ENCODE measurements at places on chromosomes 12 and 14. TPM values are rescaled to one million over a fixed set of nuclear protein-coding genes. Genes with fewer than 3 reads are reported as not detected.

DNA sequence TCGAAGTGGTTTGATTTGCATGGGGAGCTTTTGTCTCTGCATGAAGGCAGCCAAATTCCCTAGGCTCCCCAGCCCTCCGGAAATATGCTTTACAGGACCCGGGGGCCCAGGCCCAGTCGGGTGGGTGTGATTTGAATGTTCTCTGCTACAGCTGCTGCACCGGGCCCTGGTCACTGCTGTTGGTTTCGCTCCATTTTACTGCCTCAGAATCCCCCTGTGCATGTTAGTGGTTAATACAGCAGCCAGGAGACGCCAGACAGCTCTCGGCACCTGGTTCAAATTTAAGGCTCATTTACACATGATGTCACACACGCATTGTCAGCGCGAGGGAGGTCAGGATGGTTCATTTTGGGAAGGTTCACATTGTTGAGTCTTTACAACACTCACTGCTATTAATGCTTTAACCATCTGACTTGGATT is 99.6 kb downstream of the SLC38A6 start:
- no peak for DNase-seq
- H3K36me3 ChIP-seq, result peaks cover 9% of the 10 kb centered on the region
- H3K4me3 ChIP-seq, result no peak overlapping the region
- no peaks in the 10 kb centered on the region for H3K27me3 ChIP-seq

DNA sequence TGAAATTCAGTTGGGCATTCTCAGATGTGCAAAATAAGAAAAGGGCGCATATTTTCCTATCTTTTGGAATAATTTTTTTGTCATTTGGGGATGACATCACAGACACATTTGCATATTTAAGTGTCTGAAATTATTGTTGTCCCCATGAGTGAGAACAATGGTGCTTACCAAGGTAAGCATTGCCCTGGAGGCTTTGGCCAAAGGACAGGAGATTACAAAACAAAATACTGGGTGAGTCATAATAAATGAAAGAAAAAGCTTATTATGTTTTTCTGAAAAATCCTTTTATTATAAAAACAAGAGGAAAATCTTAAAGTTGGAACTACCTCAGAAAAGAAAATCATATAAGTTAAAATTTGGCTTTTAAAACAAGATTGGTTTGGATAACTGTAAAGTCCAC is 254.9 kb downstream of the BTG1 start:
- DNase-seq, result no peak
- H3K4me3 ChIP-seq, result no peak overlapping the region
- no peaks in the 10 kb centered on the region for H3K4me1 ChIP-seq
- no peaks in the 10 kb centered on the region for H3K27me3 ChIP-seq

CACNA2D4 gene
- 20.8 TPM for total RNA-seq

DNA sequence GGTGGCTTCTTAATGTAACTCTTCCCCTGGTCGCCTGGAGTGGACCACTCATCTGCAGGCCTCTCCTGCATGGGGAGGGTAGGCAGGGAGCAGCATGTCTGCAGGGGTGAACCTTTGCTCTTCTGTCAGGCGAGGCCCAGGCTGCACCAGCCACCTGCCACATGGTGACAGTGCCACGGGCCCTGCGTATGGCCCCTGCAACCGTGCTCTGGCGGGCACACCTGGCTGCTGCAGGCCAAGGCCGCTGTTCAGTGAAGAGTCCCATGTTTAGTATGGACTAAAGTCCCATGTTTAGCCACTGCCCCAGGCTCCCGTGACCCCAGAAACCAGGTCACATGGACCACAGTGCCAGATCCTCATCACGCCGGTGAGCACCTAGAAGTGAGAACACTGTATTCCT is 187.0 kb downstream of the ADGRD1 start:
- H3K36me3 ChIP-seq, result no peaks in the 10 kb centered on the region
- no peak overlapping the region for H3K4me3 ChIP-seq
- no peak for DNase-seq
- H3K4me1 ChIP-seq, result no peaks in the 10 kb centered on the region

GRIN2B gene
- not detected for total RNA-seq

VTI1B gene
- 77.3 TPM for total RNA-seq

- peak overlapping the region; percentile 94 for H3K4me3 ChIP-seq
- H3K27ac ChIP-seq, result peak overlapping the region; percentile 96
- peaks cover 32% of the 10 kb centered on the region for H3K36me3 ChIP-seq
- H3K27me3 ChIP-seq, result no peaks in the 10 kb centered on the region
- DNase-seq, result no peak
Measured at GRCh38 chr14:60093080-60093479, 1.4 kb downstream of the PCNX4 start.

GRCh38 chr12:122602456-122602855 is 75.4 kb downstream of the KNTC1 start:
- H3K36me3 ChIP-seq, result peaks cover 54% of the 10 kb centered on the region
- no peak overlapping the region for H3K4me3 ChIP-seq
- H3K4me1 ChIP-seq, result no peaks in the 10 kb centered on the region
- DNase-seq, result no peak
- H3K27me3 ChIP-seq, result no peaks in the 10 kb centered on the region

DNA sequence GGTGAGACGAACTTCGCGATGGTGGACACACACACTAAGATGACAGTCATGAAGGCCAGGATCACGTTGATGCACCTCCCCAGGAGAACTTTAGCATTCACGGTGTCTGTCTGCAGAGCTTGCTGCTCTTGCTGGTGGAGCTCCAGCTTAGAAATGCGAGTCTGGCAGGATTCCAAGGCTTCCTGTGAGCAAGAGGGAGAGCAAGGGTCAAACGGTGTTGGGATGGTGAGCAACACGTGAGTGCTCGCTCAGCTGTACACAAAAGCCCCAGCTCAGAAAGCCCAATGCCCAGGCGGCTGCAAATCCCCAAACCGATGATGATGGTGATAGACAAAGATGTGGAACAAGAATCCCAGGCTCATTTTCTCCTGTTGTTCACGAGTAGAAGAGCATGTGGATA is 78.8 kb downstream of the TMCC3 start:
- H3K27me3 ChIP-seq, result peaks cover 23% of the 10 kb centered on the region
- H3K4me1 ChIP-seq, result no peaks in the 10 kb centered on the region
- H3K4me3 ChIP-seq, result no peak overlapping the region
- H3K27ac ChIP-seq, result no peak overlapping the region
- DNase-seq, result no peak

AQP2 gene
- total RNA-seq, result not detected

FGF6 gene
- total RNA-seq, result not detected

- no peak for DNase-seq
- H3K4me1 ChIP-seq, result no peaks in the 10 kb centered on the region
- no peak overlapping the region for H3K4me3 ChIP-seq
- peaks cover 17% of the 10 kb centered on the region for H3K27me3 ChIP-seq
- no peaks in the 10 kb centered on the region for H3K36me3 ChIP-seq
- H3K27ac ChIP-seq, result no peak overlapping the region
Measured at GRCh38 chr12:1826867-1827705, 6.7 kb downstream of the LRTM2 start.

SLC39A5 gene
- total RNA-seq, result 1.2 TPM

DNA sequence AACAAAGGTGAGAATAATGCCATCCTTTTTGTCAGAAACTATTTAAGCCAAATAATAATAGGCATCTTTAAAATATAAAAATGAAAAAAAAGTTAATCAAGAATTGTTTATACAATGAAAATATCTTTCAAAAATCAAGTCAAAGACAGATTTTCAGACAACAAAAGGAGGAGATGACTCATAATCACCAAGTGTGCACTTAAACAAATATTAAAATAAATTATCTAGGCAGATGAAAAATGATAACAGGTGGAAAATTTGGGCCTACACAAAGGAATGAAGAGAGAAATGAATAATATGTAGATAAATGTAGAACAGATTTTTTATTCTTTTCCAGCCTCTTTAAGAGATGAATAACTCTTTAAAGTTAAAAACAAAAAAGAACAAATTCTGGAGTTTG is 250.0 kb upstream of the PLEKHG7 start:
- H3K4me3 ChIP-seq, result no peak overlapping the region
- no peak overlapping the region for H3K27ac ChIP-seq
- H3K27me3 ChIP-seq, result no peaks in the 10 kb centered on the region

RIMBP2 gene
- not detected for total RNA-seq
